ENCODE measurements at places on chromosomes 3 and 15.

DNA sequence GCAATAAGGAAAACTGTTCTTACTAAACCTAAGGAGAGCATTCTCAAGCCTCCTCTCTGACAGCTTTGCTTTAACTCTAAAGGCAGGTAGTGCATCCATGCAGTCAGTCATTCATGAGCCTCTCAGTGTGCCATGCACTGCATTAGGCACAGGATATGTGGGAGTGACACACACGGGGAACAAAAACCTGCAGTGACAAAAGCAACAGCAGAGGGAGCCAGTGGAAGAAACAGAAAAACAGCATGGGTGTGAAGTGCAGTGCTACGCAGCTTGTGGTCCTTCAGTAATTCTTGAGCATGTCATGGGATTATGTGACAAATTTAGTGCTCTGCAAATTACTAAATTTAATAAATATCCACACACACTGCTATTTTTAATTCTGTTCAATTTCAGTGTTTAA, 230.7 kb downstream of the BBX start:
- DNase-seq: no peak

DNA sequence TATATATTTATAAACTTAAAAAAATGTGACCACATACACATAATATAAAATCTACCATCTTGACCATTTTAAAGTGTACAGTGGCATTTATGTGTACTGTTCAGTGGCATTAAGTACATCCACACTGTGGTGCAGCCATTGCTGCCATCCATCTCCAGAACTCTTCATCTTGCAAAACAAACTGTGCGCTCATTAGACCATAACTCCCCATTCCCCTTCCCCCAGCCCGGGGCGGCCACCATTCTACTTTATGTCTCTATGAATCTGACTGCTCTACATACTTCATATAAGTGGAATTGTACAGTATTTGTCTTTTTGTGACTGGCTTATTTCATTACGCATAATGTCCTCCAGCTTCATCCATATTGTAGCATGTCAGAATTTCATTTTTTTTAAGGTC, 47.8 kb downstream of the CTXND1 start:
- no peak for DNase-seq

- DNase-seq: no peak
Measured at GRCh38 chr3:37863949-37864822, 2.5 kb downstream of the CTDSPL start.

- DNase-seq: no peak
Measured at GRCh38 chr15:25944386-25944785, 81.3 kb upstream of the ATP10A start.

GRCh38 chr3:149424918-149425317, 47.5 kb upstream of the TM4SF1 start:
- no peak for DNase-seq

GRCh38 chr3:138378990-138379389, 30.6 kb downstream of the MRAS start:
- no peak for DNase-seq

GRCh38 chr15:84889313-84889990, 5.0 kb downstream of the SLC28A1 start:
- no peak for DNase-seq

DNA sequence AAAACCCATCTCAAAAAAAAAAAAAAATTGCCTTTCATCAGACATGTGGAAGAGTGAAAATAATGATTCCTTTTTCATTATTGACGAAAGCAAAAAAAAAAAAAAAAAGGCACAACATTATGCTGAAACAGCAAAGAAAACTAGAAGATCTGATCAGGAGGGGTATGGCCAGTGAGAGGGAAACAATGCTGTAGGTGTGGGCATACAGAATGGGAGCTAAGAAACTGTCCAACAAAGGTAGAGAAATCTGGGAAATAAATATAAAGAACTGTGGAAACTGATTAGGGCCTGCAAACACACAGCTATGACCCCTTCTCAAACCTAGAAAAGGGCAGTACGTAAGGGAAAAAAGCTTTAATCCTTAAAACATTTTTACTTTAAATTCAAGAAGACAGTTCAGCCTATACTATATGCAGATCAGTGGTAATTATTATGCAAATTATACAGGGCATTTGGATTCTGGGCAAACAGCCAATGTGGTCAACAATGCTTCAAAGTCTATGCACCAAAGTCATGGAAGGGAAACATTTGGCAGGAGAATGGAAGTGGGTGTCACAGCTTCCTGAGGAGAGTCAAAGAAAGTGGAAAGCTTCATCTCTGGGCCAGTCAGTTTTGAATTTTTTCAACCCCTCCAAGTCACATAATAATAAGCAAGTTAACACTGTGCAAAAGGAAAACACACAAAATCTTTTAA, 68.3 kb upstream of the SLC12A8 start:
- DNase-seq: no peak

- DNase-seq: no peak
Measured at GRCh38 chr15:31758126-31758525, 272.2 kb upstream of the CHRNA7 start.

- DNase-seq: no peak
Measured at GRCh38 chr15:32694222-32694983, 23.4 kb upstream of the GREM1 start.

DNA sequence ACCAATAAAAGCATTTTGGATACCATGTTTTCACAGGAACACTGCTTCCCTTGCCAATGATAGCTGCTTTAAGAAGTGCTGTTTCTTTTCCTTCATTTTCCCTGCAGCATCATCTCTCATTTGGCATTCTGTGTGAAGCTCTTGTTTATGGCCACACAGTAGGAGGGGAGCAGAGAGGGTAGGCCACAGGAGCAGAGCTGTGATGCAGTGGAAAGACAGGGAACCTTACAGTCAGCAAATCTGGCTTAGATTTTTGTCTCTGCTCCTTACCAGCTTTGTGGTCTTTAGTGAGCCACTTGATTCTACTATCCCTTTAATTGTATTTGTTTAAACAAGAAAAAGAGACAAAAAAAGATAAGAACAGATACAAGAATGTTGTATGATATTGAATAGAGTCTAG, 138.7 kb downstream of the RPL22L1 start:
- no peak for DNase-seq

GRCh38 chr15:67100801-67101581, 35.6 kb downstream of the SMAD3 start:
- DNase-seq: peak; percentile 59

- DNase-seq: no peak
Measured at GRCh38 chr3:122943828-122944190, 83.8 kb downstream of the SEMA5B start.

DNA sequence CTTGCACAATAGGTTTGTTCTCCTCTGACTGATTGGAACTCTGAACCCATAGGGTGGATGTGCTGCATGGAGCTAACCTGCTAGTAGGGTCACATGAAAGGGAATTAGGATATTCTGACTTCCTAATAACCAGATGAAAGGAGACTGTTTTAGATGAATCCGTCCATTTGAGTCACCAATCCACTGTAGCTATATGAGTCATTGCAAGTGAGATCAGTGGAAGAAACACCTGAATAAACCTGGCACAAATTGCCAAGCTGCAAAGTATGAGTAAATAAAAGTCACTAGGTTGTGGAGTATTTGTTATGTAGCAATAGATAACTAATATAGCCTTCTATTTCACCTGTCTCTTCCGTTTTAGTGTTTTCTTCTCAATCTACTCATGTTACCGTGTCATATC, 584.4 kb downstream of the PDCD6IP start:
- DNase-seq: no peak

DNA sequence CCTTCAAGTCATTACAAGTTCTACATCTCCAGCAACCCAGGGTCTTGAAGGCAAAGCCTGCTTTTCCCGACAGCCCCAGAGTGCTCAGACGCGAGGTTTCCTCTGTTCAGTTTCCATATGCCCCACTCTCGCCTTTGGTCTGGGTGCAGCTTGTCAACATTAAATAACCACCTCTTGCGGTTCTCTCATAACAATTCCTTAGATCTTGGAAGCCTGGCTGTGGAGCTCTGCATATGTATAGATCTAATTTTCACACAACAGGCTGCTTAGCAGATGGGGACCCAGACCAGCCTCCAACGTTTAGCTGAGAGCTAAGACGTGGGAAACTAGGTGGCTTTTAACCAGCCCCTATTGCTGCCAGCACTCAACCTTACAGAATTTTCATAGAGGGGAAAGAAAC, 295.5 kb downstream of the RPLP1 start:
- no peak for DNase-seq

DNA sequence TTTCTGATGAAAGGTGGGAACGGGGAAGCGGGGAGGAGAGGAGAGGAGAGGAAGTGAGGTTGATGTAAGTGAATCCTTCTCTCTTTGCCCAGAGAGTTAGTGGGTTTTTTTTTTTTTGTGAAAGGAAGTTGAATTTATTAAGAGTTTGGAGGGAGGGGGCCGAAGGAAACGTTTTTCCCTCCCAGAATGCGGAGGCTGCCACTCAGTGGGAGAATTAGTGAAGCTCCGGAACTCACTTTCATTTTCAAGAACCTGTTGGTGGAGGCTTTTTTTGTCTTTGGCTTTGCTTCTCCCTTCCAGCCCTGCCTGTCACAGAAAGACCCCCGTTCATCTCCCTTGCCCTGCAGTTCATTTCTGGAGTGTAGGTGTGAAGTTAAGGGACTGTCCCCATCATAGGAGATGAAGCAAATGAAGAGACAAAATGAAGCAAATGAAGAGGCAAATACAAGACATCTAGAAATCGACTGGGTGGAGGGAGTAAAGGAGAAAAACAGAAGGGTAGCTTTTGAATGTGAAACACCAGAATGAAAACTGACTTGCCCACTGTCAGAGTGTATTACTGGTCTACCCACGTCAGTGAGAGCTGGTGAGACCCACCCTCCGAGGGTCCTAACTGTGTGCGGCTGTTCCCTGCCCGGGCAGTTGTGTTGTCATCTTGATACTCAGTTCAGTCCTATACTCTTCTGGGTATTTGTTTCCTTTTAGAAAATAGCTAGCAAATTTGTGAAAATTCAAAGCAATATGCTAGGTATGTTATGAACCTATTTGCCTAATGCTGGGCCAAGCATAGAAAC, 91.5 kb downstream of the ITPR1 start:
- no peak for DNase-seq

- no peak for DNase-seq
Measured at GRCh38 chr15:58992181-58992580, 4.7 kb downstream of the RNF111 start.

- DNase-seq: no peak
Measured at GRCh38 chr3:4633078-4634004, 140.2 kb downstream of the ITPR1 start.

DNA sequence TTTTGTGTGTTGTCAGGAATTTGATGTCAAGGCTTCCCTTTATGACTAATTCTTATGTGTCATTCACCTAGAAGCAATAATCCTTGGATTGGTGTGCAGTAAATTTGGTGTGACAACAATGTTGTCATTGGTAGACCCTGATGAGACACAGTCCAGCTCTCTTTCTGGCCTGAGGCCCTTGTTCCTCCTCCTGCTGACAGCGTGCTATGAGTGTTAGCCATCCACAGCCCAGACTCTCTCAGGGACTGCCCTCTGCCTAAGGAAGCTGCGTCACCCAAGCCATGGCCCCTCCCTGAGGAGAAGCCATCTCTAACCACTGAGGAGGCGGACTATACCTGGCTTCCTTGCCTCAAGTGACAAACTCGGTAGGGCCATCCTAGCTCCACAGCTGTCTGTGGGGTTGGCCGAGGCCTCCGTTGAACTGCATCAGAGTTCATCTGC, 13.3 kb upstream of the TM4SF1 start:
- DNase-seq: no peak

GRCh38 chr3:166510382-166510781, 673.2 kb upstream of the BCHE start:
- DNase-seq: no peak

DNA sequence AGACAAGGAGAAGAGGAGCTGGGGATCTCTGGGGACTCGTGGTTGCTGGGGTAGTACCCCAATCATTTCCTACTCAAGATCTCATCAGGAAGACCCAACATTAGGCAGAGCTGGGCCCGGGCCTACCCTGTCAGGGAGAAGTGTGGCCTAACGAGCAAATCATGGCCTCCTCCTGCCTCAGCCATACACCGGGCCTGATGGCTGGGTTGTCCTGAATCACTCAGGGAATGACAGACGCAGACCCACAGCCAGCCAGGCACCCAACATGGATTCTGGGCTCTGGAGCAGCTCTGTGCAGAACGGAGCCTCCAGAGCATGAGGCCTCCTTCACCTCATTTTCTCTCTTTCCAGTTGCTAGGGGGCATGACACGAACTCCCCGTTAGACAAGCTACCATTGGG, 19.7 kb downstream of the ITGA11 start:
- DNase-seq: no peak

- no peak for DNase-seq
Measured at GRCh38 chr3:144775551-144775950, 803.9 kb downstream of the DIPK2A start.

DNA sequence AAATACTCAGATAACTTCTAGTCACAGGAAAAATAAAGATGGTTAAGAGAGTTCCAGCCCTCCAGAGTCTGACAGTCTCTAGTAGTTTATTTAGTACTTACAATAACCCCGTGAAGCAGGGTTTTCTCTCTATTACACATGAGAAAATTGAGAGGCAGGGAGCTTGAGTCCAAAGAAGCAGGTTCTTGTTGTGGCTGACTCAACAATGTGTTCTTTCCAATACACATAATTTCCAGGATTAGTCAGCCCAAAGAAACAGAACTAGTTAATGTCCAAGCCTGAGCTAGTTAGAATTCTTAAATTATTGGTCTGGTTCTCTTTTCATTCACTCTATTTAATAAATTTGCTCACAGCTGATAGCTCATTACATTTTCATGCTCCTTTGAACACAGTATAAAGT, 49.9 kb downstream of the ALDH1A2 start:
- no peak for DNase-seq

- no peak for DNase-seq
Measured at GRCh38 chr3:133381346-133382109, 18.3 kb upstream of the BFSP2 start.

DNA sequence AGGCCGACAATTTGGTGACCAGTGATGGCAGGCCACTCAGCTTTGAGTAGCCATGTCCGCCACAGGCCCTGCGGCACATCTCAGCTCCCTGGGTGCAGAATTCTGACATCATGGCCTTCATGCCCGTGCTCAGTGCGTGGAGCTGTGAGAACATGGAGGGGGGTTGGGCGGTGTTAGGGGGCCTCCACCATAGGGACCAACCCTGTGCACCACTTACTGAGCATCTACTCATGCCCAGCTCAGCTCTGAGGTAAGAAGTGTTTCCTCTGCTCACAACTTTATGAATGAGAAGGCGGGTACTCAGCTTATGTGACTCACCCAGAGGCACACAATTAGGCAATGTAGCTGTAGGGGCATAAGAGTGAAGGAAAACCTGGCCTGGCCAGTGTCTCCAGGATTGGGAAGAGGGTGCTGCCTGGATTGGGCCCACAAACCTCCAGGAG, 10.5 kb downstream of the ACOX2 start:
- DNase-seq: no peak

- no peak for DNase-seq
Measured at GRCh38 chr15:54082836-54083492, 104.7 kb downstream of the UNC13C start.

- no peak for DNase-seq
Measured at GRCh38 chr3:47542471-47543173, 29.1 kb upstream of the ELP6 start.

Measured in stimulated activated CD4-positive, alpha-beta T cell treated with anti-CD3 and anti-CD28 coated beads, Interleukin-2, amount 100 ng/mL, for 48 hours (primary cell).